Fibroblast of skin of right quadriceps (primary cell): ENCODE measurements at places on chromosomes 2 and 18.

DNA sequence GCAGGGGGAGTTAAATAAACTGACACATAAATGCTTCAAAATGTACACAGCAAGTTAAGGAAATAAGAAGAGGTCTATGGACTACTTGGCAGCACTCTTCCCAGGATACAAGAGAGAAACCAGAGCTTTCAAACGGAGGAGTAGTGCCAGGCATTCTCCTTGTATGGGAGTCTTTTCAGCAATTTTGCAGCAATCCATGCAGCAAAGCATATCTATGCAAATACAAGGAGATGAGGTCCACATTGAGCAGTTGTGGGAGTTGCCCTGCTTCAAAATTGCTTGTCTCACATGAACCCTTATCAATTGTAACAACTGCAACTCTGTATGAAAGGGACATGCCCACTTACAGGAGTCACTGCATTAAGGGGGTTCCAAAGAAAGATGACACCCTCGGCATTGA is 37.8 kb downstream of the SCN9A start:
- no peak for DNase-seq

GRCh38 chr2:119448427-119449141 is 16.9 kb downstream of the TMEM37 start:
- no peak for DNase-seq

DNA sequence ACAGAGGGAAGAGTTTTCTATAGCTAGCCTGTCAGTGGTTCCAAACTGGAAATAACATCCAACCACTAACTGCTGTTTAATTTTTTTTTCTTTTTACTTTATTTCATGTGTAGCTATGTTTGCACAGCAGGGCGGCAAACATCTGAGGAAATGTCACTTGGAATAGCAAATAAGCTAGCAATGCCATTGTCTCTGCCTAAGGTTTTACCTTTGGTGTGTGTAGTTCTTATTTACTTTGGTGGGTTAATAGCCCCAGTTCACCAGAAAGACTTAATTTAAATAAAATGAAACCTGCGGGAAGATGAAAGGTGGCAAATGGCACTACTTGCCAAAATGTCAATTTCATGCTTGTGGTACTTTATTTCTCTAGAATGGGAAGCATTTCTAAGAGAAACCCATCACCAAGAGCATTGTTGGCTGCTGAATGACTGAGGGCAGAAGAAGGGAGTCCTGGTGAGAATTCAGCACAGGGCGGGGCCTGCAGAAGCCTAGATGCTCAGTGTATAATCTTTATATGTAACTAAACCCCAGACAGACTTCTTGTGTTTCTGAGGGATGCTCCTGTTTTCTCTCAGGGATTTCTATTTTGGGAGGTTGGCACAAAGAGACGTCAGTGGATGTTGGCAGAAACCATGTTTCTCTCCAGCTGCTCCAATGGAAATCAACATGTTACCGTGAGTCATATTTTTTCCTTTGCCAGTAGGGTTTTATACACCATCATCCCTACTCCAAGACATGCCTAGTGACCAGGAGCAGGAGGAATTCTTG is 300.4 kb upstream of the NT5C1B start:
- no peak for DNase-seq

DNA sequence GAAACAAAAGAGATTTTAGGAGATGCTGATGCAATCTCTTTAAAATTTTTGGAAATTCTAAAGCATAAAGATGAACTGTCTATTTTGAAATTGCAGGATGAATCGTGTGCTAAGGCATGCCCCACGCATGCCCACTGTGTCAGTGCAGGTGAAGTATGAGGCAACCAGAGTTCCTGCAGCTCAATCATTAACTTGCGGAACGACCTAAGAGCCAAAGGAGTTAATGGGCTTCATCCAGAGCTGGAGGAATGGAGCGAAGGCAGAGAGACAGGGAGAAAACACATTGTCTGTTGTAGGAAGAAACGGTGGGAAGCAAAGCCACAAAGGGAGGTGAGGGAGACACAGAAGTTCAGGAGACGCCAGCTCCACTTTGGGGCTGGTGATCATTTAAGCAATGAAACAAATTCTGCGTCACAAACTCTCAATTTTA is 265.2 kb downstream of the CCDC85A start:
- peak; percentile 49 for DNase-seq

DNA sequence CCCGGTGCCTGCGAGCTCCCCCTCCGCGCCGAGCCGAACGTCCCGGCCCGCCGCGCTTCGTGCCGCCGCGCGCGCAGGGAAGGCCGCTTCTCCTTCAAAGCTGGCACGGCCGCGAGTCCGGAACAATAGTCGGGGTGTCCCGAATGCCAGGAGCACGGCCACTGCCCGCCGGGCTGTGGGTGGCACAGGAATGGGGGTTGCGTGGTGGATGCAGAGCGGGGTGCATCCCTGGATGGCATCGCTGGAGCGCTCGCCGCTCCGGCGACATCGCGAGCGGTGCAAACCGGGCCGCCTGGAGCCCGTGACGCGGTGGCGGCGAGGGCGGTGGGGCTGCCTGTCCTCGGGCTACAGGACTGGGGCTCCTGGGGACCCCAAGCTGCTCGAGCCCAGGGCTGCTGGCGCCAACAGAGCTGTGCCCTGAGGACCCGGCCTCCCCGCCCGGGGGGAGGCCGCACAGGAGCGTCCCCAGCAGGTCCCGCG is 1.1 kb upstream of the SATB2 start:
- no peak for DNase-seq

DNA sequence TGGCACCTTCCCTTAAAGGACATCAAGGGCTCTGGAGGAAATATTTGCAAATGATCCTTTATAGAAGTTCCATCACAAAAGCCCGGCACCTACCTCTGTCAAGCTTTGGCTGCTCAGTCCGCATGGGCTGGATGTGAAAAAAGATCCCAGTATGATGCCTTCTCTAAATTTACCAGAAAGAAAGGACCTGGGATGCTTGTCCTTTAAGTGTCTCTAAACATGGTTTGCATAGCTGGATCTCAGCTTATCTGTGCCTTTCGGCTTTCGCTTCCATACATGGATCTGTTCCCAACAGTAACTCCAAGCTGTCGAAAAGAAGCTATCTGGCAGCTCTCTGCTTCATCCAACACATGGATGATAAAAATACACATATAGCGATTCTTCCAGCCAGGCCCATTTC is 60.4 kb upstream of the SLC8A1 start:
- DNase-seq, result no peak

- DNase-seq, result no peak
Observed at GRCh38 chr2:61537277-61537949, 743 bp downstream of the XPO1 start.

GRCh38 chr2:80621656-80622055 is 317.1 kb upstream of the LRRTM1 start:
- DNase-seq, result no peak

DNA sequence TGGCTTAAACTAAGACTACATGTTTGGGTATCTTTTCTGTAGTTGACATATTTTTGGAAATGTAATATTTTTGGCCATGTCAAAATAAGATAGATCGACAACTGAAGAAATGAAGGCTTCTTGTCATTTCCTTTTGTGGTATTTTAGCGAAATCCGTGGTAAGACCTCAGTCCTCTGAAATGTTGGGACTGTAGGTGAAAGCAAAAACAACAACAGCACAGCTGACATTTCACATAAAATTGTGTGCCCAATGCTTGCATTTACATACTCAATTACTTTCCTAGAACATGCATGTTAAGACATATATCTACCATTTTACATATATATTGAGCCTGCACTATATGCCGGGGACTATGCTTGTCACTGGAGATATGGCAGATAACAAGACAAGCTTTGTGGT is 50.2 kb downstream of the SPP2 start:
- DNase-seq, result no peak

- peak; percentile 85 for DNase-seq
Observed at GRCh38 chr2:69601179-69601612, 42.3 kb downstream of the AAK1 start.

DNA sequence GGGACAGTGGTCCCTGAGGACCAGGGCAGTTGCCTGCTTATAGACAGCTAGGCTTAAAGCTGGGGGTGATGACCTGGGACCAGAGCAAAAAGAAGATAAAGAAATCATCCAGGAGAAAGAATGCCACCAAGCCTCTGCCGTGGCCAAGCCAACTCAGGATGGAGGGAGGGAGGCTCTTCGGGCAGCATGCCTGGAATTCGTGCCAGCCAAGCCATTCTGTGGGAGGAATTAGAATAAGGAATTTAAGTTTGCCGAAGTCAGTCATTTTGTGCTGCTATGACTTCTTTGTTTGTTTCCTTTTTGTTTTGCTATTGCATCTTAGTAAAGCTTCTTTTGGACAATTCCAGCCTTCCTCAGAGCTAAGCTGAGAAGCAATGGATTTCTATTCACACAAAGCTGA is 124.1 kb downstream of the EN1 start:
- DNase-seq, result peak; percentile 14

DNA sequence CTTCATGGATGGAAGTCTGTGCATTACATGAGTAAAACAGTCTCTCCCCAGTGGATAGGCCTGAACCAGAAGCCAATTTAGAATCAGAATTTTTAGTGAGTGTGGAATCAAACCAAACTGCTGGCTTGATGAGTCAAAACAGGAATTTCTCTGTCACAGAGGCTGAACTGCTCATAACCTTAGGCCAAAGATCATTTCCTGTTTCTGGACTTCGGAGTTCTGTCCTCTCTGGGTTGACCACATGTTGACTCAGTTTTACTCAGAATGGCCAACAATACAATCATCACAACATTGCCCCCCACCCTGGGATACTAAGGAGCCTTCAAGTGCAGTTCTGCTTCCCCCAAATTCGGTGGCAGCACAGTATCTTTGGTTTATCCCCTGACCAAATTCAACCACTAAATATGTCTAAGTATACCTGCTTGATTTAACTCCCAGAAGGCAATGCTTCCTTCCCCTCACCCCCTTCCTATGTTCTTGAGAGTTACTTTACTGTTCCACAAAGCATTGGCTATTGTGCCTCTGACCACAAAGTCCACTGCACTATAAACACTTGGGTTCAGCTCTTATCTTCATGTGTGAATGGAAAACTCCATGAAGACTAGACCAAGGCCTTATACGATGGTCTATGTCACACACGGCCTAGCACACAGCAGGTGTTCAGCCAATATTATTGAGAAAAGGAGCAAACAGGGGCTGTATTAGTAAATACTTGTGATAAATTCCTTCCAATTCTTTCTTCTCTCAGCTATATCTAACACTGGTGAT is 67.8 kb downstream of the NXPH2 start:
- DNase-seq, result peak; percentile 3

DNA sequence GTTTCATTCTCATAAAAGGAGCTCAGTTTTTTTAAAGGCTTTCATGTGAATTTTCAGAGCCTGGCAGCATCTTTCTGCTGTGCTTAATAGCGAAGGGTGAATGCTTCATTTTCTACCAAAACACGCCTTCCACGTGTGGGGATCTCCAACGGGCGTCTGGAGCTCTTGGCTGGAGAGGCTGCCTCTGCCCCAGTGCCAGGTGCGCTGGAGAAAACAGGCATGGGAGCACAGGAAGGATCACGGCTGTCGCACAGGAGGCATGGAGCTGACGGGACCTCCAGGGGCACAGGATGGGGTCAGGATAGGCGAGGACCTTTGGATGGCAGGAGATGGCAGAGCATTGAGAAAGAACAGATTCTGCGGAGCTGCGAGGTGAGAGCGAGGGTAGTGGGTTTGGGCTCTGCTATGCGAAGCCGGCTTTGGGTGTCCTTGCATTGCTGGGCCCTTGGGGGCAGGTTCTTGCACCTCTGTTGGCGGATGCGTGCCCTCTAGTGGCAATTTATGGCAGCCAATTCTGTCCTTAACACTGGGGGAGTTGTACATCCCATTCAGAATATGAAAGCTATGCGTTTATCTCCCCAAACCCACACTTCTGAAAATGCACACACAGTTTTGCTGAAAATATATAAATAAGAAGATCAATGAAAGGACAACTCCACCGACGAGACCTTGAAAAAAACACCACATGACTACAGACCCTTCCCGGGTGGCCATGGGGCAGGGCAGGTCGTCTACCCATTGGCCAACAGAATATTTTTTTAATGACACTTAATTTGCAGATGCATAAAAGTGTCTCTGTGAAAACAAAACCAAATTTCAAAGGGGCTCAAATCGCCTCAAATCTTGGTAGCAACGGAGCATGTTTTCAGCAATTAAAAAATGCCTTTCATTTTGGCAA is 90.4 kb upstream of the SLC35G4 start:
- DNase-seq, result peak; percentile 49

DNA sequence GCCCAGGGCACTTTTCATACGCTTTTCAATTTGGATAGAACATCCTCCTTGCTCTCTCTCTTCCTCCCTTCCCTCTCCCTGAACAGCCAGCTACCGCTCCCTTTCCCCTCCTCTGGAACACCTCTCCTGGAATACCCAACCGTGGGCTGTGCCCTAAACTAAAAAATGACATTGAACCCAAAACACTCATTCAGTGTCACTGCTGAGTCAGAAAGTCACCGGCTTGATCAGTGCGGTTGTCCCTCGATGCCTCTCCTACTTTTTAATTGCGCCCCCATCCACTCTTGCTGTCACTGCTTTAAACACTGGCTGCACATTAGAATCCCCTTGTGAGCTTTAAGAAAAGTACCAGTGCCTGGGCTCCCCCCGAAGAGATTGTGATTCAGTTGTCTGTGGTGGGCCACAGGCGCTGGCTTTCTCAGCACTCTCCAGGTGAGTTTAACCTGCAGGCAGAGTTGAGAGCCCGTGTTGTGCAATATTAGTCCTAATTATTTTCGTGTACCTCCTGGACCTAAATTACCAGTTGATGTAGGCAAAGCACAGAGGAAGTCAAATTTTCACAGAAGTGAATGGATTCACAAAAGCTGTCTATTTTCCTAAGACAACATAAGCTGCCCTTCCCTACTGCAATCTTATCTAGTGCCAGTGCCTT is 302.0 kb downstream of the PRKCE start:
- DNase-seq, result no peak
